ENCODE measurements at places on chromosomes 11 and 22. TPM values are rescaled to one million over a fixed set of nuclear protein-coding genes. Genes with fewer than 3 reads are reported as not detected.

Gene VSIG2
- total RNA-seq, result 0.33 TPM

Gene OR8B4
- total RNA-seq, result not detected

Gene FBLN1
- 0.65 TPM for total RNA-seq

Gene DRD2
- total RNA-seq, result not detected

Gene BDNF
- total RNA-seq, result 3.9 TPM

Gene PRG2
- not detected for total RNA-seq

Gene MS4A12
- not detected for total RNA-seq

Gene ROBO3
- 20.5 TPM for total RNA-seq

Gene LIPT2
- 3.3 TPM for total RNA-seq

Gene SCGB1C1
- not detected for total RNA-seq

Gene C1QTNF6
- 14.4 TPM for total RNA-seq

Gene NFAM1
- not detected for total RNA-seq

Gene C11orf86
- total RNA-seq, result not detected

Gene UBE2L3
- total RNA-seq, result 54.2 TPM

Gene PRR14L
- total RNA-seq, result 32.8 TPM

Gene C11orf52
- not detected for total RNA-seq

Gene APOA5
- total RNA-seq, result not detected

Gene SLC22A9
- total RNA-seq, result not detected

Gene TRIM29
- total RNA-seq, result not detected

Gene OR6A2
- total RNA-seq, result 0.38 TPM

Gene SYT12
- not detected for total RNA-seq

Gene RTN4RL2
- total RNA-seq, result 0.19 TPM

Gene SUN2
- total RNA-seq, result 142 TPM

Gene TSPAN32
- total RNA-seq, result not detected

Gene CNGA4
- not detected for total RNA-seq

Gene OR52E8
- total RNA-seq, result not detected

Gene RFPL1
- not detected for total RNA-seq

Gene P2RX6
- total RNA-seq, result under 0.01 TPM

Gene CDC42EP1
- total RNA-seq, result 42.1 TPM

Gene KCNK4
- not detected for total RNA-seq

Gene KRTAP5-10
- not detected for total RNA-seq

Gene MPZL2
- 25.8 TPM for total RNA-seq

Gene SLC22A6
- total RNA-seq, result not detected

Gene KRTAP5-7
- total RNA-seq, result not detected

Gene OMP
- total RNA-seq, result not detected

Gene PATE2
- total RNA-seq, result 0.19 TPM

Gene SSRP1
- 99.4 TPM for total RNA-seq

Gene SELENOM
- total RNA-seq, result 65.0 TPM

Gene CCDC87
- total RNA-seq, result 0.65 TPM

Gene ESAM
- total RNA-seq, result 190 TPM

Gene SLC22A12
- not detected for total RNA-seq

Gene CD6
- not detected for total RNA-seq

Gene KLHL35
- 2.0 TPM for total RNA-seq

Gene AQP11
- total RNA-seq, result 0.19 TPM

Gene MICAL3
- 34.0 TPM for total RNA-seq

Gene PLAAT5
- not detected for total RNA-seq

Gene BRD1
- total RNA-seq, result 26.9 TPM

Gene RCOR2
- 0.29 TPM for total RNA-seq

Gene KRTAP5-11
- total RNA-seq, result not detected

Gene PNPLA3
- 0.98 TPM for total RNA-seq

Gene TRIM49
- total RNA-seq, result not detected

Gene OSM
- total RNA-seq, result not detected

Gene APOA1
- not detected for total RNA-seq

Gene FAR1
- total RNA-seq, result 64.3 TPM

Gene CALCA
- total RNA-seq, result not detected

Gene TRIM51
- total RNA-seq, result not detected
